ENCODE measurements at places on chromosomes 7 and 10. TPM values are rescaled to one million over a fixed set of nuclear protein-coding genes. Genes with fewer than 3 reads are reported as not detected.

GRCh38 chr7:44518761-44519160 lies 22.4 kb downstream of the NPC1L1 start:
- DNase-seq: no peak

Gene GRM3
- not detected for total RNA-seq

DNA sequence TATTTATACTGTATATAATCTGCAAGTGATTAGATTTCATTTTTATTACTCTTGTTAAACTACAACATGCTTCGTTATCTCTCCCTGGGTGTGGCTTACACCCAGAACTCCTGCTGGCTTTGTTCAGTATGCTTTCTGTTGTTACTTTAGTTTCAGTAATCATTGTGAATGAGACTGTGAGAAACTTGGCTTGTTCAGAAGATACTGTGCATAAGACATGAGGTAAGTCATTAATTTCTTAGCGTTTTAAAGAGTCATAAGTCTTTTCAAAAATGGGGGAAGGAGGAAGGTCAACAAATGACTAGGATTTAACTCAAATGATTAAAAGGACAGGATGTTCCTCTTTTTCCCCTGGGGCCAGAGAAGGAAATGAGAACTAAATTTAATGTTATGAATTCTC lies 11.6 kb upstream of the ADD3 start:
- no peak for DNase-seq

Gene DNAJB9
- total RNA-seq: 27.9 TPM

- no peak for DNase-seq
Observed at GRCh38 chr10:50508315-50509051, 115.3 kb downstream of the SGMS1 start.

GRCh38 chr7:80916770-80917741 lies 1.8 kb downstream of the SEMA3C start:
- no peak for DNase-seq

DNA sequence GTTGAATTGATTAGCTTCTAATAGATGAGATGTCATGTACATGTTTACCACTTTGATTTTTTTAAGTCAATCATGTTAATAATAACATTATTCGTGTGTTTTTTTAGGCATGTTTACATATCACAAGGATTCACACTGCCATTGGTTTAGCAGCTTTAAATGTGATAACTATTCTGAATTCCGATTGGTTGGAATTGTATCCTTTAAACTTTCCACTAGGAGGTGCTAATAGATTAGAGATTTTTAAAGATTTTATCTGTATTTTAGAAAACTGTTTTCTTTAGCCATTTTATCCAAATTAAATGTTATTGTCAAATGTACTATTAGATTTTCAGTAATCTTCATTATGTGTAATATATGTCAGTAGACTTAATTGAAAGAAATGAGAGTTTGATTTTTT lies 83.2 kb downstream of the HECTD2 start:
- DNase-seq: no peak

DNA sequence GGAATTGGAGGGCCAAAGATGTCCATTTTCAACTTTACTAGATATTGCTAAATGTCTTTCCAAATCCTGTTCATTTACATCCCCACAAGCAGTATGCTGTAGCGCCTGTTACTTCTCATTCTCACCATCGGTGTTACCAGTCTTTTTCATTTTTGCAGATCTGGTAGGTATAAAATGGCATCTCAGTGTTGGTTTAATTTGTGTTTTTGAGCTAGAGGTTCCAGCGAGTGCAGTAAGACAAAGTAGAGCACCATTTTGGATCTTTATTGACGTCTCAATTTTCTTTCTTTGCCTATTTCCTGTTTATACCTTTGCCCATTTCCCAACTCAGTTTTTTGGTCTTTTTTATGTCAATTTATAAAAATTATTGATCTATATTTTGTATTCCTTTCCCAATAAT lies 55.6 kb downstream of the NRF1 start:
- no peak for DNase-seq

Gene AMPH
- not detected for total RNA-seq

GRCh38 chr10:47091421-47091820 lies 180.2 kb downstream of the PTPN20 start:
- no peak for DNase-seq

DNA sequence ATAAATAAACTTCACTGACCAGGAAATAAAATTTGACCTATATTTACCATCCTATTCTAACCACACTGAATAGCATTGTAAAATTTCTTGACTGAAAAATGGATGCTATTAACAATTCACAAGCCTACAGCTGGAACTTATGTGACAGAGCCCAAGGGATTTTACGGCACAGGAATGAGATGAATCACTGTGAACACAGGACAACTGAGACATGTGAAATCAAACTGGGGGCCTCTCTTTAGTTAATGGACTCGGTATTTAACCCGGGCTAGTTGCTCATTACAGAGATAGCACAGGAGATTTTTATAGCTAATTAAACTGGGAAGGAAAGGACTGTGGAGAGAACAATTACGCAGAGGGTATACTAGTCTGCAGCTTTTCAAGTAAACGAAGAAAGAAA lies 100.6 kb downstream of the MICU1 start:
- no peak for DNase-seq

GRCh38 chr10:109191823-109192222 lies 731.5 kb downstream of the XPNPEP1 start:
- no peak for DNase-seq

Gene RNF32
- total RNA-seq: 1.4 TPM

Data from T-cell (primary cell).